ENCODE measurements at places on chromosomes 5 and 9.

GRCh38 chr5:35921930-35922329 is 16.5 kb downstream of the CAPSL start:
- no peak for DNase-seq

DNA sequence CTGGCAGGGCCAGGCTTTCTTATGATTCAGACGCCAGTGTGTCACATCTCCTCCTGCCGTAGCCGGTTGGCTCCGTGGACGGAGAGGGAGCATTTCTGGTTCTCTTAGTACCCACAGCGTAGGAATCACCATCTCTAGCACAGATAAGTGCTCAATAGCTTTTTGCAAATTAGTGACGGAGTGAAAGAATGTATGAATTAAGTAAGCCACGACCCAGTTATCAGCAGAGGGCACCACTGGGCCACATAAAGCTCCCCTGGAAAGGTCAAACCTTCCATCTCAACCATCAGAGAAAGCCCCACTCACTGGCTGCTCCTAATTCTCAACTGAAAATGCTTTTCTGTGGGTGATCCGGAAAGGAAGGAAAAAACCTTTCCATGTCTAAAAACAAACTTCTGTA is 317.0 kb upstream of the ADCY2 start:
- DNase-seq = no peak

- DNase-seq = no peak
These were observed 386.1 kb downstream of the NTRK2 start for GRCh38 chr9:85055506-85056202.

- no peak for DNase-seq
These were observed 75.8 kb downstream of the FGF18 start for GRCh38 chr5:171495122-171495700.

DNA sequence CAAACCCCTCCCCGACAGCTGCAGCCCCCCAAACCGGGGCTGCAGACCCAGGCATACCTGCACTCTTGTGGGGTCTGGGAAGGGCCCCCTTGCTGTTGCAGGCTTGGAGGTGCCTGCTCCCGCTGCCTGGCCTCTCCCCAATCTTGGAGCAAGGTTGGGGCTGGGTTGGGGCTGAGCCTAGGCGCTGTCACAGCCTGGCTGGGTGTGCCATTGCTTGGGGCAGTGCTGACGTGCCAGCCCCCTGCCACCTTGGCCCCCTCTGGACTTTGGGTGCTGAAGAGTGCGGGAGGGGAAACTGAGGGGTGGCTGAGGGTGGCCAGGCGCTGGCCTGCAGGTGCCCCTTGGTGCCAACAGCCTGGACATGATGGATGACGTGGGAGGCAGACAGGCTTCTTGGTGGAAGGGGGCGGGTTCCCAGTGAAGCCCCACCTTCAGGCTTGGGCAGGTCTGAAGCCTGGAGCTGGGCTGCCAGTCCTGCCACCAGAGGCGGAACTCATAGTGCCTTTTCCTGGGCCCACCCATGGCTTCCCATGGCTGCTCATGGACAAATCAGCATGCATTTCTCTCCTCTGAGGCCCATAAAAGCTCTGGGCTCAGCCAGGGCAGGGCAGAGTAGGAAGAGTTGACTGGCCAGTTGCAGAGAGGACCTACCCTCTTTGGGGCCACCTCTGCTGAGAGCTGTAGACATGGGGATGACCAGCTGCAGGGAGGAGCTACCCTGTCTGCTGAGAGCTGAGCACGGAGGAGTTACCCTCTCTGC is 19.1 kb downstream of the TMEM38B start:
- DNase-seq = no peak

GRCh38 chr9:96453625-96454024 is 3.7 kb downstream of the HABP4 start:
- DNase-seq = no peak

DNA sequence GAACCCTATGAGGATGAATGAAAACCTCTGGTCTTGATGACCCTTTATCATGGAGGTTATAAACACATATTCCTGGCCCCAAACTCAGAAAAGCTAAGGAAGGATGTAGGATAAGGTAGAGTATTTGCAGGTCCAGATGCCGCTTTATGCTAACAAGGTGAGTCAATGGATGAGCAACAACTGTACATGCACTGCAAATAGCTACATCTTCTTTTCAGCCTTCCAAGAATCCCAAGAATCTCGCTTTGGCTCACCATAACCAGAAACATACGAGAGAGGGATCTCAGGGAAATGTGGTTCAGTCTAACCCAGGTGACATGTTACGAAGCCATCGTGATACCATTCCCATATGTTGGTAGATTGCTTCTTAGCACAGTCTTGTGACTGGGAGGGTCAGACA is 152.3 kb upstream of the ANKH start:
- no peak for DNase-seq

GRCh38 chr5:146706321-146706972 is 172.1 kb downstream of the PPP2R2B start:
- no peak for DNase-seq

All from DMS 273 treated with DMSO at 0.1 percent for 48 hours (cell line).